ENCODE measurements at places on chromosomes 2 and 18. TPM values are rescaled to one million over a fixed set of nuclear protein-coding genes. Genes with fewer than 3 reads are reported as not detected.
A peak's percentile ranks its signal among the peaks of the same experiment; 100 is the strongest.

- no peak overlapping the region for H3K4me3 ChIP-seq
- no peak for DNase-seq
- no peaks in the 10 kb centered on the region for H3K27me3 ChIP-seq
- peaks cover 8% of the 10 kb centered on the region for H3K36me3 ChIP-seq
These were observed 48.8 kb downstream of the ANKMY1 start for GRCh38 chr2:240508832-240509545.

- no peak overlapping the region for H3K27ac ChIP-seq
- no peak overlapping the region for H3K4me3 ChIP-seq
- H3K4me1 ChIP-seq: no peaks in the 10 kb centered on the region
- no peaks in the 10 kb centered on the region for H3K36me3 ChIP-seq
- H3K27me3 ChIP-seq: no peaks in the 10 kb centered on the region
- no peak for DNase-seq
These were observed 131.4 kb upstream of the LHCGR start for GRCh38 chr2:48886919-48887318.

DNA sequence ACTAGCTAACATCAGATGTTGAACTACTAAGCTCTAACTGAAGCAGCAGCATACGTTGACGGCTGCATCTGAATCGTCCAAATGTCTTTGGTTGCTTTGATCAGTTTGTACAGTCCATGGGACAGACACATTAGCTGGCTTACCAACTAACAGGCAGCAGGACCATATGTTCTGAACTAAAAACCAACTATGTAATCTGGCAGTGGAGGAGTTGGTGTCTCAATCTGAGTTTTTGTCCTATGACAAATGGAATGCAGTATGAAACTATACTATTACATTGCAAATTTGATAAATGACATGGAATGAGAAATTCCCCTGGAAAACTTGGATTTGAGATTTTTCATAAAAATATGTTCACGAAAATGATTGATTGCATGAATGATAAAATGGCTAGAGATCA, 79.5 kb downstream of the EPHA4 start:
- H3K27me3 ChIP-seq: peaks cover 7% of the 10 kb centered on the region
- no peak overlapping the region for H3K27ac ChIP-seq
- no peaks in the 10 kb centered on the region for H3K4me1 ChIP-seq
- H3K4me3 ChIP-seq: no peak overlapping the region
- no peaks in the 10 kb centered on the region for H3K36me3 ChIP-seq

DNA sequence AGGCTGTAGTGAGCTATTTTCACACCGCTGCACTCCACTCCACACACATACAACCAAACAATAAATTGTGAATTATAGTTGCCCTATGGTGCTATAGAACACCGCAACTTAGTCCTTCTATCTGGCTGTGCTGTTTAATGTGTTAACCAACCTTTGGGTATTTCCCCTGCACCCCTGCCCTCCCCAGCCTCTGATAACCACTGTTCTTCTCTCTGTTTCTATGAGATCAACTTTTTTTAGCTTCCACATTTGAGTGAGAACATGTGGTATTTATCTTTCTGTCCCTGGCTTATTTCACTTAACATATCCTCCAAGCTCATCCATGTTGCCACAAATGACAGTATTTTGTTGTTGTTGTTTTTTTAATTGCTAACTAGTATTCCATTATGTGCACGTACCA, 32.5 kb downstream of the TET3 start:
- H3K27me3 ChIP-seq: no peaks in the 10 kb centered on the region
- DNase-seq: no peak
- no peak overlapping the region for H3K4me3 ChIP-seq
- H3K27ac ChIP-seq: no peak overlapping the region

DNA sequence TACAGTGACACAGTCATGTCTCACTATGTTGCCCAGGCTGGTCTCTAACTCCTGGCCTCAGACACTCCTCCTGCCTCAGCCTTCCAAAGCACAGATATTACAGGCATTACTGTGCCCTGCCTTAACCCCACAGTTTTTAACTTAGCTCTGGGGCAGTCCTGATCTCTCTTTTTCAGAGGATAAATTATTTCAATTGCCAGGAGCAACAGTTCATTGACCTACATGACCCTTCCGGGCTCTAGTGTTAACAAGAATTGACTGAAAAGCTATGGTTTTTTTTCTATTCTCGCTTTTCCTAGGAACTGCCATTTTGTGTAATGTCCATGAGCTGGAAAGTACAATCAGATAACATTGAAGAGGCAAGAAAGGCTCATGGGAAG, 92.8 kb downstream of the HNRNPLL start:
- DNase-seq: no peak
- no peak overlapping the region for H3K27ac ChIP-seq
- no peaks in the 10 kb centered on the region for H3K27me3 ChIP-seq
- H3K36me3 ChIP-seq: no peaks in the 10 kb centered on the region
- no peak overlapping the region for H3K4me3 ChIP-seq

GRCh38 chr18:33677891-33678290, 99.9 kb downstream of the ASXL3 start:
- no peak for DNase-seq
- H3K36me3 ChIP-seq: no peaks in the 10 kb centered on the region
- no peak overlapping the region for H3K4me3 ChIP-seq
- H3K27me3 ChIP-seq: no peaks in the 10 kb centered on the region
- H3K4me1 ChIP-seq: no peaks in the 10 kb centered on the region
- H3K27ac ChIP-seq: no peak overlapping the region

DNA sequence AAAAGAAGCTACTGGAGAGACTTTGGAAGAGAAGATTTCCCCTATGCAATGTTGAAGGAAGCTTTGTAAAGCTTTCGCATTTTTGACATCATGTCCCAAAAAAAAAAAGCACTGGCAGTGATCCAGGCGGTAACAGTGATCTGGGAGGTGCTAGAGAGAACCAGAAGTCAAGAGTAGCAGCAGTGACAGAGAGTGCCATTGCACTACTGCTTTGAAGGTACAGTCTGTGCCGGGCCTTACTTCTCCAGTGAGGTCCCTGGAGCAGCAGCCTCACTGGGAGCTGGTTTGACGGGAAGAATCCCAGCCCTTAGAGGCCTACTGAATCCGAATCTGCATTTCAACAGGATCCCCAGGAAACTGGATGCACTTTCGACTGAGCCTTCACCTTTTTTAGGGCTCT, 50.9 kb upstream of the ATL2 start:
- no peak for DNase-seq
- no peak overlapping the region for H3K4me3 ChIP-seq
- H3K36me3 ChIP-seq: no peaks in the 10 kb centered on the region
- H3K27ac ChIP-seq: no peak overlapping the region
- no peaks in the 10 kb centered on the region for H3K27me3 ChIP-seq

GRCh38 chr2:115491186-115491793, 1048.8 kb downstream of the DPP10 start:
- H3K4me1 ChIP-seq: no peaks in the 10 kb centered on the region
- H3K4me3 ChIP-seq: no peak overlapping the region
- no peaks in the 10 kb centered on the region for H3K27me3 ChIP-seq
- H3K36me3 ChIP-seq: no peaks in the 10 kb centered on the region
- DNase-seq: no peak
- H3K27ac ChIP-seq: no peak overlapping the region

DNA sequence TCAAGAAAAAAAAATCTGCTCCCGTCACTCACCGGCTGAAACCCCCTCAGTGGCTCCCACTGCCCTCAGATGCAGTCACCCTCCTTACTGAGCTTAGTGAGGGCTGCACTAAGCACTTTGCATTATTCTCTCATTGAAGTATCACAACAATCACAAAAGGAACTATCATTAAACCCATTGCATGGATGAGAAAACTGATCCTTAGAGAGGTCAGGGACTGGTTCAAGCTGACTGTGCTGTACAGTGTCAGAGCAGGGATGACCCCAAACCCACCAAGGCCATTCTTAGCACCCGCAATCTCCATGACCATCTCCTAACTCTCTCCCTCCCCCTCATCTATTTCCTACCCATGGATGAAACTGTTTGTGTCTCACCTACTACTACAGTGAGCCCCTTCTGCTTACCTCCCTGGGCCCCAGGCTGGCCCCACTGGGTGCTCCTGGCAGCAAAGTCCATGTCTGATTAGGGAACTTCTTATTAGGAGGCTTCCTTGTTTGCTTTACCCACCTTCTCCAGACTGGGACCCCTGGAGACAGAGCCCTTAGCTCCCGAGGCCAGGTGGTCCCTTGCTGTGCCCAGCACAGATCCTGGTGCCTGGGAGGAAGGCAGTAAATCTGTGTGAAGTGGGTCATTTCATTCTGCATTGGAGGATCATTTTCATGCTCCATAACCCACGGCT, 139.3 kb upstream of the ID2 start:
- H3K36me3 ChIP-seq: no peaks in the 10 kb centered on the region
- H3K4me3 ChIP-seq: no peak overlapping the region
- H3K27me3 ChIP-seq: peaks cover 10% of the 10 kb centered on the region
- no peak for DNase-seq
- H3K4me1 ChIP-seq: peaks cover 66% of the 10 kb centered on the region

DNA sequence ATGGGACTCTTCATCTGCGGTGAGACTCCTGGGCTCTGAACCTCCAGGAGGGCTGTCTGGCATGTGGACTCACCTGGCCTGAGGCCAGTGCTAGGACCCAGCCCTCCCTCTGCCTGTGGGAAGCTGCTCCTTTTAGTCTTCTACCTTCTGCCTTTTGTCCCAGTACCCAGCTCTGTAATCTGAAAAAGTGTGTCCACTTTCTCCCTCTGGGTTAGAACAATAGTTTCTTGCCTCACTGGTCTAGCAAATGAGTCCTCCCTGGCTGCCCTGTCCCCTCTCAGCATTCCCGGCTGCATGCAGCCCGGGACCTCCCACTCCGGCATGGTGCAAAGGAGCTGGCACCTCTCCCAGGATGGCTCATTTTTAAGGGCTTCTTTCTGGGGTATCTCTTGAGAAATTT, 25.9 kb downstream of the GKN2 start:
- H3K36me3 ChIP-seq: no peaks in the 10 kb centered on the region
- H3K27ac ChIP-seq: no peak overlapping the region
- no peak for DNase-seq
- no peaks in the 10 kb centered on the region for H3K4me1 ChIP-seq

- peaks cover 4% of the 10 kb centered on the region for H3K36me3 ChIP-seq
- H3K4me3 ChIP-seq: no peak overlapping the region
- no peak overlapping the region for H3K27ac ChIP-seq
- peaks cover 13% of the 10 kb centered on the region for H3K4me1 ChIP-seq
- no peak for DNase-seq
- H3K27me3 ChIP-seq: no peaks in the 10 kb centered on the region
These were observed 34.7 kb downstream of the C2orf74 start for GRCh38 chr2:61196671-61197070.

GRCh38 chr2:54952978-54953456, 97.2 kb downstream of the RTN4 start:
- H3K4me1 ChIP-seq: no peaks in the 10 kb centered on the region
- no peak for DNase-seq
- H3K36me3 ChIP-seq: no peaks in the 10 kb centered on the region
- H3K27me3 ChIP-seq: no peaks in the 10 kb centered on the region
- H3K4me3 ChIP-seq: no peak overlapping the region

DNA sequence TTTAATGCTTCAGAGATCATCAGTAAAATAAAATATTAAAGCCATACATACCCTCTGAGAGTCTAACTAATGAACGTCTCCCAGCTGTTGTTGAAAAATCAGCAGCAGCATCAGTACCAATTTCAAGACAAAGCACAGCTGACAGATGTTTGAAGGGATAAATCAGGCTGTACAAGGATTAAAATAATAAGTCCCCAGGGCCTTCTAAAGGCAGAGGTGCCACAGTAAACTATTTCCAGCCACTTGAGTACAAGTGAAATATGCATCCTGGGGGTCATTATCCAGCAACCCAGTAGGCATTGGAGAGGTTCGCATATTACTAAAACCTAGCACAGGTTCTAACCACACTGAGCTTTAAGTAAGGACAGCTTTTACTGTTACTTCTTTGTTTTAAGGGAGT, 76.9 kb downstream of the NXPH2 start:
- H3K36me3 ChIP-seq: no peaks in the 10 kb centered on the region
- H3K27me3 ChIP-seq: no peaks in the 10 kb centered on the region
- no peak overlapping the region for H3K4me3 ChIP-seq
- no peak for DNase-seq
- H3K27ac ChIP-seq: no peak overlapping the region

DNA sequence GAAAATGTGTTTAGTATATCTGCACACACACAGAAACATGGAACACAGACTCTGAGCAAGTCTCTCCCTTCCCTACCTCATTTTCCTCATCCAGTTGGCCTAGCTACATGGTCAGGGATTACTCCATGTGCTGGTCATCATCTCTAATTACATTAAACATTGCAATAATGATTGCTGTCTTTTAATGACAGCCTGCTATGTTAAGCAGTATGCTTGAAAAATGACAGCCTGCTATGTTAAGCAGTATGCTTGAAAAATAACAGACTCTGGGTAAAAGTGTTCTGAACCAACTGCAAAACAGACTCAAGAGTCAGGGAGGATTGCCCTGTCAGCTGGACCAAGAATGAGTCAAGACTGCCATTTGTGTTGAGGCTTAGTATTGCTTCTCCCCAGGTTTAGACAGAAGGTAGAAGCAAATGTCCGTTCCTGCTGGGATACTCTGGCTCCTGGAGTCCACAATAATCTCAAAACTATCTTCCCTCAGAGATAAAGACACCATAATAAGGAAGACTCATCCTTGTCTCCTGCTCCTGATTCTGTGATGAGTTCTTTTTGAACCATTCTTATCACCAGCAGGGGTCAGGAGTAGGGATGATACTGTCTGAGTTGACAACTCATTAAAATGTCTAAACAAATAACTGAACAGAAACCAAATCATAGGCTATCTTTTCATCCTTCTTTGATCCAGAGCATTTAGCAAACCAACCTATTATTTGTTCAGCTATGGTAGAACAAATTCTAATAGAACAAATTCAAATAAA, 57.7 kb downstream of the CCDC93 start:
- DNase-seq: no peak
- H3K4me1 ChIP-seq: peaks cover 3% of the 10 kb centered on the region
- H3K27ac ChIP-seq: no peak overlapping the region

- H3K4me1 ChIP-seq: peaks cover 5% of the 10 kb centered on the region
- DNase-seq: no peak
- peaks cover 69% of the 10 kb centered on the region for H3K27me3 ChIP-seq
- H3K36me3 ChIP-seq: peaks cover 2% of the 10 kb centered on the region
These were observed 73.5 kb downstream of the ZCCHC2 start for GRCh38 chr18:62596145-62597005.

- peak; percentile 19 for DNase-seq
- H3K27me3 ChIP-seq: no peaks in the 10 kb centered on the region
- H3K4me1 ChIP-seq: peaks cover 10% of the 10 kb centered on the region
- H3K4me3 ChIP-seq: no peak overlapping the region
- H3K36me3 ChIP-seq: no peaks in the 10 kb centered on the region
- no peak overlapping the region for H3K27ac ChIP-seq
These were observed 60.3 kb upstream of the AGPS start for GRCh38 chr2:177332026-177332991.

GRCh38 chr2:3446381-3446780, 66.9 kb downstream of the TRAPPC12 start:
- peaks cover 15% of the 10 kb centered on the region for H3K36me3 ChIP-seq
- no peak overlapping the region for H3K4me3 ChIP-seq
- peaks cover 4% of the 10 kb centered on the region for H3K4me1 ChIP-seq
- no peaks in the 10 kb centered on the region for H3K27me3 ChIP-seq
- H3K27ac ChIP-seq: no peak overlapping the region
- DNase-seq: no peak

GRCh38 chr2:101828673-101829334, 131.3 kb downstream of the MAP4K4 start:
- DNase-seq: no peak
- H3K27me3 ChIP-seq: no peaks in the 10 kb centered on the region
- H3K36me3 ChIP-seq: peaks cover 35% of the 10 kb centered on the region
- no peak overlapping the region for H3K4me3 ChIP-seq
- H3K4me1 ChIP-seq: peaks cover 61% of the 10 kb centered on the region

Gene C2orf78
- total RNA-seq: not detected

Gene IL1RN
- 0.19 TPM for total RNA-seq

Gene SLC9A2
- total RNA-seq: not detected

Gene KCNS3
- total RNA-seq: not detected

Gene EN1
- total RNA-seq: not detected

Gene BOD1L2
- not detected for total RNA-seq
